ENCODE measurements at places on chromosomes 12 and 14. TPM values are rescaled to one million over a fixed set of nuclear protein-coding genes. Genes with fewer than 3 reads are reported as not detected.

The MIPOL1 gene
- total RNA-seq: 2.8 TPM

The ERP27 gene
- 0.30 TPM for total RNA-seq

The NELL2 gene
- total RNA-seq: 0.78 TPM

The IKZF4 gene
- 2.3 TPM for total RNA-seq

The SMCO2 gene
- total RNA-seq: not detected

The STON2 gene
- 6.3 TPM for total RNA-seq

Measured in left lobe of liver (tissue), 2 donors.